ELF-1 (cell line): ENCODE measurements at places on chromosomes 5 and 9.

GRCh38 chr9:35559792-35560530 is 45.1 kb upstream of the TESK1 start:
- DNase-seq, result no peak

DNA sequence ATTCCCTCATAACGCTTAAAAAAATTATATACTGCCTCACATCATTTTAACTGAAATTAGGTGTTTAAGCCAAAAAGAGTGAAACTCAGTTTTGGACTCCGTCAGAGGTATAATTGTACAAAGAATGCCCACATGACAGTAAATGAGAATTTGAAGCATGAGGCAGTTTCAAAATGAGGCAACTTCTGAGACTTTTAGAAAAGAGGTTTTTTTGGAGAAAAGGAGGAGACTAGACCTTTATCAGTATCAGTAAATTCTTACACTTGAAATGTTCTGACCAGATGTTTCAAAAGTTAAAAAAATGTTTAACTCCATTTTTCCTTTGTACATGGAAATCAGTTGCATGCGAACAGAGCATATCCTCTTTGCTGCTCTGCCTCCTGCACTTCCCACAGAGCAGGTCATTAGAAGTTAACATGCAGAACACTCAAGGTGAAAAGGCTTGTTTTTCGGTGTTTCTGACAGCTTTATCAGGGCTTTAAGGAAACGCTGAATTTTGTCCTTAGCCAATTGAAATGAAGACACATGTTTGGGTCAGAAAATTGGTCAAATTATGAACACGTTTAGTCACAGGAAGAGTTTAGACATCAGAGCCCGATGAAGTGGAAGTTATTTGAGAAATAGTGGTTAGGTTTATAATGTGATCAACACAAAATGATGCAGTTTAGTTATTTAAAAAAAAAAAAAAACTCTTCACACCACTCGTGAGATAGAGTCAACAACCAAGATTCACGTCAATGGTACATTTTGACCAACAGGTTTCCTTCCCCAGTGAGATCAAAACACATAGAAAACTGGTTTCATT is 59.5 kb downstream of the PIK3R1 start:
- no peak for DNase-seq

DNA sequence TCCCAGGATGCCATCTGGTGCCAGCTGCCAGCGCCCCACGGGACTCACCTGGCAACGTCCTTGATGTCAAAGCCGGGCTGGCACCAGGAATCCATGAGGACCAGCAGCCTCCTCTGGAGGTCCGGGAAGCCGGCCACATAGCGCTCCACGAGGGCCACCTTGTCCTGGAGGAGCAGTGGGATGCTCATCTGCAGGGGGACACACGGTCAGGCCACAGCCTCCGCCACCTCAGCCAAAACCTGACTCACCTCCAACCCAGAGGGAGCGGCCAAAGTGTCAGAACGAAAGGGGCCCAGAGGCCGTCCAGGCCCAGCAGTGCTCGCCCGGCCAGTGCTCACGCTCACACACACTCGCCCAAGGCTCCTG is 56.5 kb downstream of the EXD3 start:
- no peak for DNase-seq

DNA sequence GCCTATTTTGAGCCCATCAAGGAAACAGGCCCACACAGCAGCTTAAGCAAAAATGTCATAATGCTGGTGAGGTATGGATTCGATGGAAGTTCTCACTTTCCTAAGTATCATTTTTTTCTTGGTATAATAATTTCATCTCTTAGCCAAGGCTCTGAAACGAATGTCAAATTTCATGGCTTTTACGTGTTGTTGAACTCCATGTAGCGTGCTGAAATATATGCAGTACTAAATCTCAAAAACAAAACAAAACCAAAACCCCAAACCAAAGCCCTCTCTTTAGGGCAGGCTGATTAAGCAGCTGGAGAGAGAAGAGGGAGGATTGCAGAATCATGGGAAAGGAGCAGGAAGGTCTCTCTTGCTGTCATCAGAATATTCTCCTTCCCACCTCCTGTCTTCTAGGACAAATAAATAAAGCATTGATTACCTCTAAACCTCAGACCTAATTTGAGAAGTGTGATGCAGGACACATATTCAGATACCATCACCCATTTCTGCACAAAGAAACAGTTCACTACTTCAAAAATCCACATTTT is 58.3 kb downstream of the TMEM174 start:
- no peak for DNase-seq

- DNase-seq, result peak; percentile 86
Observed at GRCh38 chr9:92970467-92970923, 23.2 kb downstream of the FGD3 start.

DNA sequence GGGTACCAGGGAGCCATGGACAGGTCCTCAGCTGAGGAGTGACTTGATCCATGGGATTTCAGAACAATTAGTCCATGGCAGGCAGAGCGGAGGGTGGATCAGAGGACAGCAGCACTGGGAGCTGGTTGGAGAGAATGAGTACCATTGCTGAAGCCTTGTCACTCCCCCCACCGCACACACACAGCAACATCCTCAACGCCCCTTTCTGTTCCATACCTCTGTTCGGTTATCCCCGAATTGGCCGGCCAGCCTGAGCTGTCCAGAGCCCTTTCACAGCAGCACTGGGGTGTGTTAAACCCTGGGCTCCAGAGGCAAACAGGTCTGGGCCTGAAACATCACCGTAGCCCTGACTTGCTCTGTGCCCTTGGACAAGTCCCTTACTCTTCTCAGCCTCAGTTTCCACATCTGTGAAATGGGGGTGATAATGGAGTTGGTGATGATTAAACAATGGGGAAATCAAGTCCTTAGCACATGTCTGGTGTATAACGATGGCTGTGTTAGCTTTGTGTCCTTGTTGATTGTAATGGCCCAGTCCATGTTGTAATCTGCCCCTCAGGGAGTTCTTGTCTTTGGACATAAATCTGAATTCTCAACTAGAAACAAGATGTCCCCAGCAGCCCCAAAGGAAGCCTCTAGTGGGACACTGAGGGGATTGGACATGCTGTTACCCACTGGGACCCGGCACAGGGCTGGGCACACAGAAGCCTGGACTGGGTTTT is 16.9 kb downstream of the GSN start:
- no peak for DNase-seq

DNA sequence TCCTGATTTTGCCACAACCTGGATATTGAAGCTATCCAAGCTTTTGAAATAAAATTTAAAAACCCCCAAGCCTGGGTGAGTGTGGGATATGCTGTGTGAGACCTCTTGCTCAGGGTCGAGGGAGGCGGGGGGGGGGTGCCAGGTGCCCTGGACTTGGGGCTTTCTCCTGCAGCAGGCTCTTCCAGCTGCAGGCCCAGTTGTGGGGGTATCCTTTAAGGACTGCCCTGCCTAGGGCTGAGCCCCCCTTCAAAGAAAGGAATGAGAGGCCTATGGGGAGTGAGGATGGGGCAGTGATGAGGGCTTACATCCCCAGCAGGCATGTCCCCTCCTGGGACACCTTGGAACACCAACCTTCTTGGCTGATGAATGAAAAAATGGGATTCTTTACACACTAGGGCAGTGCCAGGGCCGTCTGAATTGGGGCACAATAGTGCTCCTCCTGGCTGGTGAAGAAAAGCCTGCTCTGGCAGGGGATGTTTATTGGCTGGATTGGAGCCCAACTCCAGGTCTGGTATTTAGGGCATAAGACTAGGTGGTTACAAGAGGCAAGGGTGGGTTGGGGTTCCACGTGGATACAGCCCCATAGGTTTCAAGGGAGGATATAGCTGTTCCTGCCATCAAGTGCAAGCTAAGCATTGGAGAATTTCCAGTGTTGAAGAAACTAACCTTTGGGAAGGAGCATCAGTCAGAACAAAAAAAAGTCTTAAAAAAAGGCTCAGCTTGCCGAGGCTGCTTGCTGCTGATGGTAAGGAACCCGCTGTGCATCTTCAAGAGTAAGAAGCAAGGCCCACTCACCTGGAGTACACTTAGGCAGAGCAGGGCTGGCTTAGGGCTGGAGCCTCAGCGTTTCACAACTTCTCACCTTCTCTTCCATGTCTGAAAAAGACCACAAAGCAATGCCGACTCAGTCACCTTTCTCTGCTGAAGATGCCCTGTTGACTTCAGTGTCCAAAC is 7.0 kb downstream of the HNRNPAB start:
- no peak for DNase-seq

- no peak for DNase-seq
Observed at GRCh38 chr5:140381972-140382371, 19.7 kb upstream of the ANKHD1 start.

DNA sequence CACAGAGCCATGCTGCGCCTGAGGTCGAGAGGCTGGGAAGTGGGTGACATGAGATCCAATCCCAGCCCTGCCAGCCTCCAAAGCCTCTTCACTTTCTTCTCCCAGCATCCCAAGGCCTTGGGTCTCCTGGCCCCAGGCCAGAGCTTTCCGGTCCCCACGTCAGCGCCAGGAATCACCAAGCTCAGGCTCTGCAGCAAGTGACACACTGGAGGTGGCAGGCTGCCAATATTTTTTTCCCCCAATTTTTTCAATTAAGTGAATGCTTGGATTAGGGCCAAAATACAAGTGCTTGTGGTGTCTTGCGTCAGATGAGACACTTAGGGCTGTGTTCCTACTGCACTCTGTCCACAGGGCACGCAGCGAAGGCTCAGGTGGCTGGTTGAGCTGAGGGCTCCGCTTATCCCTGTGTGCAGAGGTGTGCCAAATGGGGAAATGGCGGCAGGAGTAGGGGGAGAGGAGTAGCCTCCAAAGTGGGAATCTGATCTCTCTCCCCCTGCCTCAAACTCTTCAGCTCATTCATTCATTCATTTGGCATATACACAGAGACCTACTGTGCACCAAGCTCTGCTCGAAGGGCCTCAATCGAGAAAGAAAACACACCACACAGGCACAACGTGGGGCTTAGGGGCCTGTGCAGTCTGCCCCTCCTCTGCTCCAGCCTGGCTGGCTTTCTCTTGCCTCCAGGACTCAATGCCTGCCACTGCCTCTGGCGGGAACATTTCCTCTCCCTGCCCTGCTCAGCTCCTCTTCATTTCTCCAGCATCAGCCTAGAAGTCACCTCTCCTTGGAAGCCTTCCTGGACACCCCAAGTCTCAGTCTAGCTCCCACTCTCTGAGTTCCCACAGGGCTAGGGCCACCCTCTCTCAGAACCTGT is 16.6 kb downstream of the SH3PXD2B start:
- no peak for DNase-seq

DNA sequence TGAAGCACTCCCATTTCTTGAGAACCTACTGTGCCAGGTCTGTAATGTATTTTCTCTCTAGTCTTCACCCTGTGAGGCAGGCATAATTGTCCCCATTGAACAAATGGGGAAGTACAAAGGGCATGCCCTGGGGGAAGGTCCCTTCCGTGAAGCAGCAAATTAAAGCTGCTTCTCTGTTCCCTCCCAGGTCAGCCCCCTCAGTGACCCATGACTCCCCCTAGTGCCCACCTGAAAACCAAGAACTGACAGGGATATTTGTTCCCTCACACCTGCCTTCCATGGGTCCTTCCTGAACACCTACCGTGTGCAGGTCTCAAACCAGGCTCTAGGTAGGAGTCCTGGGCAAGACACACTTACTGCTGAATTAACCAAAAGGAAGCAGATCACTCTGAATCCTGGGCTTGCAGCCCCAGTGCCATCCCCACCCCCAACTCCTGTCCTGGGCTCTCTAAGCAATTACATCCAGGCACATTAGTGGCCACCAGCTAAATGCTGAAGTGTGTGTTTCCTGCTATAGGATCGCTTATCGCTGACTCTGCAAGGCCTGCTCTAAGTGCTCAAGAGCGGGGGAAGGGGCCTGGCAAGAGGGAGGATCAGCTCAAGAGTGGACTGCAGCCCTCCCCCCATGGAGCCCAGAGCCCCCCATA is 254.8 kb downstream of the CDK5RAP2 start:
- peak; percentile 85 for DNase-seq

DNA sequence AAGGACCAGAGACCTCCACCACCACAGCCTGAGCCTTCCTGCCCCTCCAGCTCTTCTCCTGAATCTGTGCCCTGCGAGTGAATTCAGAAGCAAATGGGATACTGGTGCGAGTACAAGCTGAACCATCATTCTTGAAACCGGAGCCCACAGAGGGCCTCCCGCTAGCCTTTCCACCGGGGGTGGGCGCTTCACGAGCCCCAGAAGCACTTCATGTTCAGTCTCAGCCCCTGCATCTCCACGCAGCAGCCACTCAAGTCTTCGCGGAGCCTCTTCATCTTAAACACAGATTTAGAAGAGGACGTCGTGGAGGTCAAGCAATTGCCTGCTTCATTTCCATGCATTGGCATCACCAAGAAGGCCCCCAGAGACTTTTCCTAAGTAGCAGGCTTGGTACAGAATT is 26.0 kb upstream of the OLFM1 start:
- no peak for DNase-seq

- no peak for DNase-seq
Observed at GRCh38 chr5:180197016-180197702, 11.9 kb downstream of the RASGEF1C start.

DNA sequence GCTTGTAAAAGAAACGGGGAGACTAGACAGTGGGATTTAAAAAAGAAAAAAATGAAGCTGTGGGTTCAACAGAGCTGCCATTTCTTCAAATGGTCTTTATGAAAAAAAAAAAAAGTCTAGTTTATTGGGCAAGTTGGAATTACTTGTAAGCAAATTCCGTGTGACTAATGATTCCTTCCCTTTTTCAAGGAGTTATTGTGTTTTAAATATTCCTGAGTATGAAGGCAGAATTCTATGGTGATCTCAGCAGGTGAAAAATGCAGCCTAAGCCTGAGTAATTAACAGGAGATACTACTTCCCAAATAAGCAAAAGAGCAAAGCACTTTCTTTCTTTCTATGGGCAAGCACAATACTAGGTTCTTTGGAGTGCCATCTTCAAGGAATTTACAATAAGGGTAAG is 481.9 kb downstream of the ZNF608 start:
- DNase-seq, result no peak

- no peak for DNase-seq
Observed at GRCh38 chr5:113237893-113238292, 196.9 kb downstream of the TSSK1B start.

DNA sequence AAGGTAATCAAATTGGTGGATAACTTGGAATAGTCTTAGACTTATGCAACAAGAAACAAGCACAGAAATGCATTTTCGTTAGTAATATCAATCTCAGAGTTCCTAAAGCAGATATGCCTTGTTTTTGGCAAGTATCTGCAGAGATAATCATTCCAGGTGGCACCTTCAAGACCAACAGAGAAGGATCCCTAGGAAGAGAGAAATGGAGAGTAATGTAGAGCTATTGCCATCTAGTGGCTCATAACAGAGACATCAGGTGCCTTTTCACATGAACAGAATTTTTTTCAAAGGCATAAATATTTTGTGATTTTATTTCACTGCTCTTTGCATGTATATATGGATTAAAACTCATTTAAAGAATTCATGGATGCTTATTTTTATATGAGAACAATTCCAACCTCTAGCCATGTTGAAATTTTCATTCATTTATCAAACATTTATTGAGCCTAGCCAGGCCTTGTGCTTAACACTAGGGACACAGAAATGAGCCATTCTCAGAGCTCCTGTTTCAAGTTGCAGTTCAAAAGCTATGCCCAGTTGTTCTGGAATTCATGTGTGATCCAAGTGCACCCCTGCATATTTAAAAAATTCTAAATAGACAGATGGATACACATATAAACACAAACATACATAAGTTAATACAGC is 117.5 kb upstream of the OR13F1 start:
- no peak for DNase-seq

- DNase-seq, result peak; percentile 26
Observed at GRCh38 chr9:1959371-1959770, 55.8 kb upstream of the SMARCA2 start.

GRCh38 chr5:15452781-15453180 is 47.2 kb upstream of the FBXL7 start:
- DNase-seq, result no peak
